ENCODE measurements at places on chromosomes 1 and 21.
A peak's percentile ranks its signal among the peaks of the same experiment; 100 is the strongest.

DNA sequence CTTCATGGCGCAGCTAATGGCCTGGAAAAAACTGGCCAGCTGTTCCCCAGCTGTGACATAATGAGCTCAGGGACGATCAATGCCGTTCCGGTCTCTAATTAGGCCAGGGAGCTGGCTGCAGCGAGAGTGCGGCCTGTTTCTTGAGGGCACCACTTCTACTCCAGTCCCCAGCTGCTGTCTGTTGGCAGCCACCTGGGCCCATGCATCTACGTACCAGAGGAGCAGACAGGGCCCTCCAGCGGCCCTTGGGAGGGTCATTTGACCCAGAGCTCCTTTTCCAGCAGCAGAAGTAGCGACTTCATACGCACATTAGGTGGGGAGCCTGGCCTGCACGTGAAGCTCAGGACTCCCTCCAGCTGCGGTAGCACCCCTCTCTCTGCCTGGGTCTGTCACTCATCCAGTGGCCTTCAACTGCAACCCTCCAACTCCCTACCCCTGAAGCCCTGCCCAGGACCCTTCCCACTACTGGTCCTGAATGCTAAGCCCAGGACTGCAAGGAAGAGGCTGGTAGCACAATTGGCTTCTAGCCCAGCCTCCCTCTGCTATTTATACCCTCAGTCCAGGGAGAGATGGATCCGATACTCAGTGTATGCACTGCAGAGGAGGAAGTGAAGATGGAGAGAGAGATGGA is 9.1 kb upstream of the GPR61 start:
- peak; percentile 39 for DNase-seq

- no peak for DNase-seq
These were observed 33.0 kb downstream of the EPHX1 start for GRCh38 chr1:225842788-225843425.

GRCh38 chr1:160904783-160905616 is 20.0 kb upstream of the ITLN1 start:
- no peak for DNase-seq

GRCh38 chr21:42721341-42721824 is 68.0 kb downstream of the PDE9A start:
- DNase-seq: no peak

GRCh38 chr1:18513995-18514394 is 33.3 kb downstream of the KLHDC7A start:
- no peak for DNase-seq

- no peak for DNase-seq
These were observed 726.4 kb downstream of the AMY1C start for GRCh38 chr1:104476126-104476525.

- no peak for DNase-seq
These were observed 83.7 kb downstream of the SPSB1 start for GRCh38 chr1:9376430-9376829.

DNA sequence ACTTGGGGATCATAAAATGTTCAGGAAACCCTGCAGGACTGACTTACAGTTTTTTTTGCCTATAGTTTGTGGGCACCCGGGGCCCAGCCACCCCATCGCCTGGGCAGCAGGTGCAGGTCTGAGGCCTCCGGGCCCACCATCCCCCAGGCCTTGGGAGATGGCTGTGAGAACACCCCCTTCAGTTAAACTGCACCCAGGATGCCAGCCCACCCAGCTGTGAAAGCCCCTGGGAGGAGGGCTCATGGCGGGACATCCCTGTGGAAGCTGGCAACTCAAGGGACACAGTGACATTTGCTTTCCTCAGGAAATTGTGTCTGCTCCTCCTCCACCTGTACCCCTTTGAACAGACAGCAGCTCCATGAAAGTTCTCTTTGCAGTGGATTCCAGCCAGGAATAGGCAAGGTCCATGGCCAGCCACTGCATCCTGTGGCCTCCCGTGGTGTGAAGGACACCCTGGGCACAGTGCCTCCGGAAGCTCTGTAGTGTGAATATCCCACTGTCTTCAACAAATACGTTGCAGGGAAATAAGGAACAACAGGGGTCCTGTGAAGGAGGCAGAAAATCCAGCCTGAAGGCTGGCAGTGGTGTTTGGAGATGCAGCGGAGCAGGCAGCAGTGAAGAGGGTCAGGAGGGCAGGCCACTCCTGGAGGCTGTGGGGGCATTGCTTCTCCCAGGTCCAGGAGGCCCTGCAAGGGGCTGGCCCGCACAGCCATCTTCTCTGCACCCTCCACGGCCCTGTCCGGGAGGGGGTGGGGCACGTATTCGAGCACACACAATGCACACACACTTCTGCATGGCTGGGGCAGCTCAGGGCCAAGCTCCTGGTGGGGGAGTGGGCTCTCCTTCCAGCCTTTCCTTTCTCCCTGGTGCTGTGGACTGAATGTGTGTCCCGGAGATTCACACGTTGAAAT is 2.1 kb upstream of the OBSCN start:
- no peak for DNase-seq

- no peak for DNase-seq
These were observed 43.7 kb upstream of the PIGC start for GRCh38 chr1:172487550-172487949.

- no peak for DNase-seq
These were observed 329.1 kb downstream of the USP25 start for GRCh38 chr21:16058896-16059295.

GRCh38 chr1:110515891-110516290 is 3.1 kb downstream of the KCNA10 start:
- no peak for DNase-seq

DNA sequence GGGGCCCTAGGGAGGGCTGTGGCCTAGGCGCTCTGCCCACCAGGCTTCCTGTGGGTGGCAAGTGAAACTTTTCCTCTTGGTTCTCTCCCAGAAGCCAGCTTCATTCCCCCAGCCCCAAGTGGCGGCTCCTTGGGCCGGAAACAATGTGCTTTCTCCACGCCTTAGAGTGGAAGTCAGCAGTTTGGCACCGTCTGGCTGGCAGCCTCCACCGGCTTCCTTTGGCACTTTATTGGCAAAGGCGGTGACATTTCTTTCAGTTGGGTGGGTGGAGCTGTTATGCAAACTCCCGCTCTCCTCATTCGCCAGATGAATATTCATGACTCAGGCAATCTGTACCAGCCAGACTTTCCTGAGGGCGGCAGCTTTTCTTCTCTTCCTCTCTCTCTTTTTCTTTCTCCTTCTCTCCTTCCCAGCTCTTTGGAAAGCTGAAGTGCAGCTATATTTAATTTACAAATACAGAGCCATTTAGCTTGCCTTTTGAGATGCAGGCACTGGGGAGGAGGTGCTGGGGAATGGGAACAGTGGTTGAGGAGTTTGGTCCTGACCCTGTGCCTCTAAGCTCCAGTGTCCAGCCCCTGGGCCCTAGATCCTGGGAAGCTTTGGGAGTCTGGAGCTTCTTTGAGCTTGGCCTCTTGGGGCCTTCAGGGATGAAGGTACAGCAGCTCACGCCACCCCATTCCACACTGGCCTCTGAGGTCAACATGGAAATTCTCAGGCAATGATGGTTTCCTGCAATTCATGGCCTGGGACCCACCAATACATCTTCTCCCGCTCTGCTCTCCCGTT is 67.8 kb upstream of the POU3F1 start:
- DNase-seq: no peak

- no peak for DNase-seq
These were observed 7.7 kb upstream of the LCE3A start for GRCh38 chr1:152630596-152630995.

DNA sequence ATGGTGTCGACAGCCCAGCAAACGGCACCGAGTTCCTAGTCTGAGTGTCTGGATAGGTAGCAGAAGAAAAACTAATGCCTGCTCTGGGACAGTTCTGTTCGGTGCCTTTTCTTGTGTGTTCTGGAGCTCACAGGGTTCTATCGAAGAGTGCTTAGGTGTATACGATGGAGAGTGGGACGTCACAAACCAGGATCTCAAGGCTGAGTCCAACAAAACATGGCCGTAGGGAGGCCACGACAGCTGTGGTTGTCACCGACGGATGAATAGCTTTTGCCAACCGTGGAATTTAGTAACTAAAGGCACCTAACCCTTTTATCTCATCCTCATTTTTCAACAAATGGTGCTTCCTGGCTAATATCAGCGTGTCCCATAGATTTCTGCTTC is 635 bp upstream of the SYNJ1 start:
- no peak for DNase-seq

GRCh38 chr1:117676615-117677130 is 70.8 kb downstream of the TENT5C start:
- no peak for DNase-seq

DNA sequence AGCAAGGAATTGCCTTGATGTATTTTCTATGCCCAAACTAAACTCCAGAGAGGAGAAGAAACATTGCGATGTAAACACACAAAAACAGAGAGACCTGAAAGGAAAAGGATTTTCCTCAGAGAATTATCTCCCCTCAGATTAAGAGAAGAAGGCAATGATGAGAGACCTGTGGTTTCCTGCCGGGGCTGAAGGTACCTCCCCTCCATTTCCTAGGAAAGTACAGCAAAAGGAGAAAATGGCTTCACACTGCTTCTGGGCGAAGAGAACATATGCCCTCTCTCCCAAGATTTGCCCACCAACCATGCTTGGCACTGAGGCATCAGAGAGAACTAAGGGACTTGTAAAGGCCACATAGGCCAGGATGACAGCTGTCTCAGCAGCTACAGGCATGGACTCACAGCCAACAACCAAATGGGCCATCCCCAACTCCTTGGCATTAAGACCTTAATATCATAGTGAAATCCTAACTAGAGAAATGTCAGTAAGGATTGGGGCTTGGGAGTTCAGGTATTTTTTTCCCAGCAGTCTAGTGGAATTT is 523.0 kb downstream of the PTPRC start:
- no peak for DNase-seq

- peak; percentile 56 for DNase-seq
These were observed 5.6 kb downstream of the OSBPL9 start for GRCh38 chr1:51622455-51622913.

GRCh38 chr21:37737996-37738395 is 178.3 kb downstream of the KCNJ6 start:
- DNase-seq: no peak

- no peak for DNase-seq
These were observed 2.7 kb upstream of the SLC30A10 start for GRCh38 chr1:219931033-219931432.

GRCh38 chr1:70455291-70455690 is 44.2 kb downstream of the CTH start:
- no peak for DNase-seq

- DNase-seq: no peak
These were observed 917 bp downstream of the STX12 start for GRCh38 chr1:27773826-27774445.

DNA sequence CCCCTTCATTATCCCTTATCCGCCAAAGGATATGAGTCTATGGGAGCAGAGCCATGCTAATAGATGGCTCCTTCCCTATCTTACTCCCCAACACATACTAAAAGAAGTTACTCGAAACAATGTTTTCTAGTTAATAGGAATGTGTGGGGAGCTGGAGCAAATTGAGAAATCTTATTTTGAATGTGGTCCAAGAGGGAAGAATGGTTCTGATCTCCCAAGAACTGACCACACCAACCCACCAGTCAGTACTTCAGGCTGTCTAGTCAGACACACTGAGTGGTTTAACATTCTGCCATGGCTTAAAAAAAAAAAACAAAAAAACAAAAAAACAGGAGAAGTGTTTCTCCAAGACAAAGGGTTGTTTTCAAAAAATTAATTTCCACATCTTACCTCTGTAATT is 31.5 kb upstream of the DNASE2B start:
- DNase-seq: no peak

DNA sequence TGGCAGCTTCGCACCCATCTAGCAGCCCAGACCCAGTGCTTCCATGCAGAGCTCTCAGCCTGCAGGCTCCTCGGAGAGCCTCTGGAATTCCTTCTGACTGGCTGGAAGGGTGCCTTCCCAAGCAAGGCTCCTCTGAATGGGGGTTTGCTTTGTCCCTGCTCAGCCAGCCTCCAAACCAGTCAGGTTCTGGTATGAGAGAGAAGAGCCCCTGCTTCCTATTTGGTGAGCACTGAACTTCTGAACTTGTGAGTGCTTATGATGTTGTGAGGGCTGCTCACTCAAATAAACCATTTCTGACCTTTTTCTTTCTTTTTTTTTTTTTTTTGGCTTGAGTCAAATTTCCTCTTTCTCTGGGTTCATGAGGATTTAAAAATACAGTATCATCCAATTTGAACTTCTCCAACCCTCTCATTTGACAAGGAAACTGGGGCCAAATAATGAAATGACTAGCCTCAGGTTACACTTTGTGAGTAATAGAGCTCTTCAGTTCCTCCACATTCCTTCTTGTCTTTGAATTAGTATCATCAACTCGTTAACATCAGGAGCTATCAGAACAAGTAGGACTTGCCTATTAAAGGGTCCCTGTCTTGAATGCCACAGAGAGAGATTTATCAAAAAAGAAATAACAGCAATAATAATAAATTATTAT is 39.6 kb downstream of the GFI1 start:
- DNase-seq: no peak

DNA sequence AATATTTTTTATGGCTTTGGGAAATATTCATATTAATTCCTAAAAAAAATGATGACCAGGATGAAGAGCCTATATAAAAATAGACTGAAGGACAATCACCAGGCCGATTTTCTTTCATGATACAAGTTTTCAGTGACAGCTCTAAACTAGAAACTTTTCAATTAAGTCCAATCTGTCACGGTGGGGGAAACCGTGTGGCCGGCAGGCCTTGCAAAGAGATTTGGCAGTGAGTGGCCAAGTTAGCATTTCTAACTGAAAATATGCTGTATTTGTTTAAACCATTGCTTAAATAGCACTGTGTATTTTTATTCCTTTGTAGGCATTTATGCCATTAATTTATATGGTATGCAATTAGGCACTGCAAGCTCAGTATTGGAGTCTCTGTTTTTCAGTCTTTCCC is 294.5 kb upstream of the NRIP1 start:
- DNase-seq: no peak

DNA sequence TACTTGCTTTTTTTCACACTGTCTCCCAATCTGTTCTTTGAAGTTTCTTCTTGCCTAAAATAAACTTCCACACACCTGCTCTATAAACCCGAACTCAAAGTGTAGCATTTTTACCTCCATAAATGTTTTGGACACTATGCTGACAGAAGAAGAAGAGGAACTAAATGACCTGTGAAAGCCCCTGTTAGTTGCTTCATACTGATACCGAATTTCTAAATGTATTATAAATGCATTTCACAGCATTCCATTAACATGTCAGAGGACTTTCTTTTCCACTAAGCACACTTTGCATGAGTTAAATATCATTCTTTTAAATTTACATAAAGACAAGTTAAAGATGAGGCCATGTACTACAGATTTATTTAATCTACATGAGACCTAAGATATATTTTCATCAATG is 281.0 kb downstream of the SMYD3 start:
- DNase-seq: no peak

Data from NCI-H2081 (cell line).